Right lung (tissue), 10 donors: ENCODE measurements at places on chromosomes 11 and 22. TPM values are rescaled to one million over a fixed set of nuclear protein-coding genes. Genes with fewer than 3 reads are reported as not detected.

- no peak for DNase-seq
Measured at GRCh38 chr11:42329929-42330565, 870.6 kb upstream of the LRRC4C start.

DNA sequence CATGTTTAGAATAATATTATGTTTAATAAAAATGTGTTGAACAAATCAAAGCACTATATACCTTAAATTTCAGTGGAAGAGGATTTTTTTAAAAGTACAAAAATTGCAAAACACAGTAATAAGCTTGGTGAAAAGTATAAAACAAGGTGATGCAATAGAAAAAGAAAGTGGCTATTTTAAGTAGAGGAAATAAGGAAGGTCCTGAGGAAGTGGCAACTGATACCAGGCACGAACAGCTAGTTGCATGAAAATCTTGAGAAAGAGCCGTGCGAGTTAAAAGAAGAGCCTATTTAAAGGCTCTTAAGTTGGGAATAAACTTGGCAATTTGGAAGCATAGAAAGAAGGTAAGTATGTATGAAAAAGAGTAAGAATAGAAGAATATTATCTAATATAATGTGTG, 1679.3 kb downstream of the LRRC4C start:
- no peak for DNase-seq

- DNase-seq = no peak
Measured at GRCh38 chr11:88695689-88696414, 358.3 kb upstream of the CTSC start.

GRCh38 chr22:21073023-21073422, 27.3 kb downstream of the LRRC74B start:
- DNase-seq = no peak

- DNase-seq = no peak
Measured at GRCh38 chr11:12565406-12565805, 108.8 kb upstream of the TEAD1 start.

DNA sequence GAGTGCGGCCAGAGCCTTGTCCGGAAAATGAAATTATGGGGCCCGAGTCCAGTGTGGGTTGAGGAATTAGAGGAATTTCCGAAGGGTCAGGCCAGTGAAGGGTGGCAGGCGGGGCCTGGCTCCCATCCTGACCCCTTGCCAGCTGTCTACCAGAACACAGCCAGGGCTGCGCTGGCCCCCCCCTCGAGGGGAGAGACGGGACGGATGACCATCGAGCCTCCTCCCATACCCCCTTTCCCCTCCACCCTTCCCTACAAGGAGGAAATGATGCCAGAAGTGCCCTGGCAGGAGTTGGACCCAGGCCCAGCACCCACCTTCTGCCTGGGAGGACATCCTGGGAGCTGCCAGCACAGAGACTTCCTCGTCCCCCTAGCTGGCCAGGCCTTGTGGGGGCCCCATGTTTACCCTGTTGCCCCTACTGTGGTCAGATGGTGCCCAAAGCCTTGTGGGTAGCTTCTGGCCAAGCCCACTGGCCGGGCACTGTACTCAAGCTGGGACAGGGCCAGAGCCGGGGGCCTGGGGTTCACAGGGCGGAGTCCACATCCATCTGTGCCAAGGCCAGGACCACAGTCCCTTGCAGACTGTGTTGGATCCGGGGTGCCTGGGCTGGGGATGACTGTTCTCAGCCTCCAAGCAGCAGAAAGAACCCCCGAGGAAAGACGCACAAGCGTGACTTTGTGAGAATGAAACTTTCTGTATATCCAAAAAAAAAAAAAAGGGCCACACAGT, 20.8 kb downstream of the ARVCF start:
- peak; percentile 52 for DNase-seq

The BRSK2 gene
- 0.55 TPM for polyA plus RNA-seq

- peak; percentile 67 for DNase-seq
Measured at GRCh38 chr11:102287964-102288724, 29.1 kb upstream of the BIRC3 start.

DNA sequence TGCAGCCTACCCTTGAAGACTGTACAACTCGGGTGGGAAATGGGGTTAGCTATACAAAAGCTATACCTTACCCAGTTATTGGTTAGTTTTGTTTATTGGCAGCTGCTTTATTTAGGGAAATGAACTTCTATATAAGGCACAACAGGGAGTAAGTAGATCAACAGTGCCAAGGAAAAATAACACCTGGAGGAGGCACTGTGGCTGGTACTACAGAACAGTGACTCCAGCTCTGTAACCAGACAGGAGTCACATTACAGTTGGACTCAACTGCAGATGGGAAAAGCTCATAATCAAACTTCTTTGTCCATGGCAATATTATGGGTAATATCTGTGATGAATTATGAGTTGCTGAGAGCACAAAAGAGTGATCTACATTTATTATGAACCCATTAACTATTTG, 14.0 kb downstream of the P4HA3 start:
- DNase-seq = no peak

DNA sequence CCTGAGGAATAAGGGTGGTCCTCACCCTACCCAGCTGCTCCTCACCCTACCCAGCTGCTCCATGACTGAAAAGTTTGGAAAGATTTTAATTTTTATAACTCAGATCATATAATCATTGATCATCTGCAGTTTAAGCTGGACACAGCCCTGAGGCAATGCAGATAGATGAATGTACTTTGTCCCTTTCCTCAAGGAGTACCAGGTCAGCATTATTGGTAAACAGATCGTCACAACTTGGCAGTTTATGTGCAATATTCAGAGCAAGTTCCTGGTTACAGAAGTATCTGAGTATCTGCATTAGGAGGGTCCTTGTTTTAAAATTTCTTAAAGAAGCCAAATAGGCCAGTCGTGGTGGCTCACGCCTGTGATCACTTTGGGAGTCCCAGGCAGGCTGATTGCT, 3.6 kb downstream of the TNRC6B start:
- DNase-seq = no peak

The ZBTB16 gene
- 3.1 TPM for polyA plus RNA-seq

The C11orf86 gene
- polyA plus RNA-seq = not detected

- DNase-seq = no peak
Measured at GRCh38 chr22:24138649-24139420, 42.5 kb upstream of the SUSD2 start.

DNA sequence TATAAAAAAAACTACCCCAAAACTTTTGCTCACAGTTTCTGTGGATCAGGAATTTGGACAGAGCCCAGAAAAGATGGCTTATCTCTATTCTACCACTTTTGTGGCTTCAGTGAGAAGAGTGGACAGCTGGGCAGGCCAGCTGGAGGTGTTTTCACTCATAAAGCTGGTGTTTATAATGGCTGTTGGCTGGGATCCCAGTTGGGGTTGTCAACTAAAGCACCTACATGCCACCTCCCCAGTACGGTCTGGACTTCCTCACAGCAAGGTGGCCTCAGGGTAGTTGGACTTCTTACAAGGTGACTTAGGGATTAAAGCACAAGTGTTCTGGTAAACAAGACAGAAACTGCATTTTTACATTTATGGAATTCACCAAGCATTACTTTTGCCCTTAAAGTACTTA, 171.0 kb downstream of the NELL1 start:
- no peak for DNase-seq
